Putamen (tissue), 1 donor: ENCODE measurements at places on chromosomes 11 and 22.

DNA sequence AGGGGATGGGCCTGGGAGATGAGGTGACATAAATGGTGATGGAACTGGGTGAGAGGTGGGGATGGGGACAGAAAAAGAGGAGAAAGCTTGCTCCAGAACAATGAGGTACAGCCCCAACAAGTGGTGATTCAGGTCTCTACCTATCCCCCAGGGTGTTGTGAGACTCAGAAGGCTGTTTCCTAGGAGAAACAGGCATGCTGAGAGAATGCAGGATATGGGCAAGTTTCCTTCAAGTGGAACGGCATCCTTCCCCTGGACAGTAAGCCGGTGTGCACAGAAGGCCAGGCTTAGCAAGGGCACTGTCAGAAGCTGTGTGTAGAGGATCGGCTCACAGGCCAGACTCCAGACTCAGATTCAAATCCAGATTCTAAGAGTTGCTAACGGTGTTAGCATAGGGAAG is 34.1 kb upstream of the CRTAM start:
- DNase-seq, result no peak

DNA sequence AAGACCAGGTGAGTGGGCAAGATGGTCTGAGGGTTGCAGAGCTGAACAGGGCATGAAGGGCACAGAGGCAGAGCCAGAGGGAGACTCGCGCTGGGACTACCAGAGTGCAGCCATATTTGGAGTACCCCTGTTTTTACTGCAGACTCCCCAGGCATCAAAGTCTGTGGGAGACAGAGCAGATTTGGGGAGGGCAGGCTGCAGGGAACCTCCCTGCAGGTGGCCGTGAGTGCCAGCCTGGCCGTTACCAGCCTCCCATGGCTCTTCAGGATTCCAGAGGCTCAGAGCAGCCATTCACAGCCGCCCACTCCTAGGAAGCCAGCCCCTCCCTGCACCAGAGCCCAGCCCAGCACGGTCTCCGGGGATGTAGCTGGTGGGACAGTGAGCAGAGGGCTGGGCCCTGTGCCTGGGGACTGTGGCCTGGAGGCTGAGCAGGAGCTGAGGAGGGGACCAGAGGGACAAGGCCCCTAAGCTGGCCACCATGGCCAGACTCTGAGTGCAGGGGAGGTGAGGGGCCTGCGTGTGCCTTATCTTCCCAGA is at the start of gene SEPTIN3:
TSS of gene SEPTIN3 (plus strand) at position 334 of the 537 bp plus-strand sequence. CDS start 2,050 bp downstream, outside the sequence.
- DNase-seq, result no peak

DNA sequence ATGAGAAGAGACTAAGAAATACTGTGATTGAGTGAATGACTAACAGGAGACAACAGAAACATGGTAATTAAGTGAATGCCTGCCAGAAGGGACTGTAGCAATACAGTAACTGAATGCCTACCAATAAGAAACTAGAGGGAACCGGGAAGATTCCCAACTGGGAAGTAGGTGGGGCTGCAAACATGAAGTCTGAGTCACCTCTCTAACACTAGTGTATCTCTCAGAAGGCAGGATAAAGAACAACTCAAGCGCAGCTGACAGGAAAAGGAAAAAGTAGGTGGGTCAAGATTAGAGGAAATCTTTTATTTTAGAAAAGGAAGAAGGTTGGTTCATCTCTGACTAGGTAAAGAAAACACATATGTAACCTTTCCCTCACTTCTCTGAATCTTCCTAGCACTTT is 14.0 kb downstream of the C11orf42 start:
- DNase-seq, result no peak

GRCh38 chr11:75291741-75292140 is 51.2 kb downstream of the TPBGL start:
- DNase-seq, result no peak

DNA sequence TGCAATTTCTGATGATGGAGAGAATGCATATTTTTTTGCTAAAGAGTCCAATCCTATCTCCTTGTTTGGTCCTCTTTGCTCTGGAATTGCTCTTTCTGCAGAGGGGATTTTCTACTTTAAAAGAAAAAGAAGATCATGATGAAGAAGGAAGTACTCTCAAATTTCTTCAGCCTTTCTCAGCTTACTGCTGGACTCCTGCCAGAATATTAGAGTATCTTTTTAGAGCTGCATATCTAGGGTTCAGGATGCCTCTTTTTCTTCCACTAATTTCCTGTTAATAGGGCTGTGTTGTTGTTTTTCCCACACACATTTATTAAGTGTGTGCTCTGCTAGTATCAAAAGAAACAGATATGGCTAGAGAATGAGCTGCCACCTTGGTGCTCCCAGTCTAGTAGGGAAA is 18.2 kb downstream of the UBASH3B start:
- no peak for DNase-seq

DNA sequence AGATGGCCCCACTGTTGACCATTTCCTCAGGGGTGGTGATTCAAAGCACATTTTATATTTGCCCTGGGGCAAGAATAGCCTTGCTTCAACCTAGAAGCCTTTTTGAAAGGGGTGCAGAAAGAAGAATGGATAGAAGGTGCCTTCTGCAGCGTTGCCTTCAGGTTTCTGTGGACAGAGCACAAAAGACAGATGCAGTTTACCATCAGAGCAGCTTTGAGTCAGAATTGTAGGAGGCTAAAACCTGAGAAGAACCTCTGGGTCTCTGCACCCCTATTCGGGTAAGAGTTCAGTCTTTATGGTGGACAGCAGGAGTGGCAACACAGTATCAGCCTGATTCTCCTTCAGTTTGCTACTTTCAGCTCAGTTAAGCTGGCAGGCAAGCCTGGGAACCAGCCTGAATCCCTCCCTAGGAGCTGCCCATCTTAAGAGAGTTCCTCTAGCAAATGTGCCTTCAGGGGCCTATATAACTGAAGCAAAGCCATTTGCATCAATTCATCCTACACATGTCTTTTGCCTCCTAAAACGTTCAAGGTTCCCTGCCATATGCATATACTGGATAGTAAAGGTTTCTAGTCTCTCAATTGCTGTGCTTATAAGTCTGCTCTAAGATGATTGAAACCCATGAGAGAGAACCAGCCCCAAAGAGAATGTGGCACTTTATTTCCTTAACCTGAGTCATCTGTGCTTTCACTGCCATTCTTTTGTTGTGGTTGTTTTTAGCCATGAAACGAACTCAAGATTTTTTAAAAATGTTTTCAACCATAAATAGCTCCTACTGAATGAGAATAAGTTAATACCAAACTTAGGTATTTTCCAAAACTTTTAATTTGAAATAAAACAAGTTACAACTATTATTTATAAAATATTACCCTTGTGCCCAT is 123.0 kb downstream of the TRIM44 start:
- DNase-seq, result no peak

- no peak for DNase-seq
These were observed 57.2 kb downstream of the FOLH1 start for GRCh38 chr11:49151211-49151610.

- DNase-seq, result no peak
These were observed 43.7 kb upstream of the SUSD2 start for GRCh38 chr22:24137595-24137994.

GRCh38 chr22:29482253-29482652 is 2.2 kb downstream of the NEFH start:
- DNase-seq, result no peak

DNA sequence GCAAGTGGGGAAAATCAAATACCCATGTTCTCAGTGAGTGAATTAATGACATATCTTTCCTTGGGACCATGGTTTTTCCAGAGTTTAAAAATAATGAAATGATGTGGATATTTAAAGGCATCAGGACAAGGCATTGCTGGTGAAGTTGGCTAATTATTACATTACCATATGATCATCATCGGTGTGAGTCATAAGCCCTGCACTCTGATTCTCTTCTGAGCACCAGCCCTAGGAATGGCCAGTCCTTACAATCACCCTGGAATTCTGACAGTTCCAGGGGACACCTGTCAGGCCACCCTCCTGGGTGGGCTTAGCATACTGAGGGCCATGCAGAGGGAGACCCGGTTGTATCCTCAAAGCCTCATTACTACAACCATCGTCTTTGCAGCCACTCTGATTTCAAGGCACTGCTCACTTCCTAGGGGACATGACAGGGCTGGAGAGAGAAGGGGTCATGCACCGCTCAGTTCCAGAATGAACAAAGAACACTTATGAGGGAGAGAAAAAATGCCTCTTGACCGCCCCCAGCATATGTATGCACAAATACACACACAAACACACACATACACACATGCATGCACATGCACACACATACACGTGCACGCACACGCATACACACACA is 365.0 kb downstream of the MIAT start:
- DNase-seq, result no peak

GRCh38 chr11:109785714-109786113 is 307.5 kb upstream of the ZC3H12C start:
- no peak for DNase-seq

DNA sequence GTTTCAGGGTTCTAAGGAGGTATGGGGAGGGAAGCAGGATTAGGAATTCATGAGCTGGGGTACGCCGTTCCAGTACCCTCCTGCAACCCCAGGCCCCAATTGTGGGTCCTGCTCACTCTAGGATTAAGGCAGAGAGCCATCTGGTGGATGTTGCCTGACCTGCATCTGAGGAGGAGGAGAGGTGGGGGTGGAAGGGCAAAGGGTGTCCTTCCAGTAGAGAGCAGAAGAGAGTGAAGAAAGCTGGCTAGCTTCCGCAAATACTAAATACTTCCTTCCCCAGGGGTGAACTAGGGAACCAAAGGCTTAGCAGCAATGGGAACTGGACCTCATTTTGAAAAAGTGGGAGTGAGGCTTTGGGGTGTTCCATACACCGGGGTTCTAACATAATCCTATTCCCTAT is 10.6 kb downstream of the LRRC51 start:
- DNase-seq, result peak; percentile 64

DNA sequence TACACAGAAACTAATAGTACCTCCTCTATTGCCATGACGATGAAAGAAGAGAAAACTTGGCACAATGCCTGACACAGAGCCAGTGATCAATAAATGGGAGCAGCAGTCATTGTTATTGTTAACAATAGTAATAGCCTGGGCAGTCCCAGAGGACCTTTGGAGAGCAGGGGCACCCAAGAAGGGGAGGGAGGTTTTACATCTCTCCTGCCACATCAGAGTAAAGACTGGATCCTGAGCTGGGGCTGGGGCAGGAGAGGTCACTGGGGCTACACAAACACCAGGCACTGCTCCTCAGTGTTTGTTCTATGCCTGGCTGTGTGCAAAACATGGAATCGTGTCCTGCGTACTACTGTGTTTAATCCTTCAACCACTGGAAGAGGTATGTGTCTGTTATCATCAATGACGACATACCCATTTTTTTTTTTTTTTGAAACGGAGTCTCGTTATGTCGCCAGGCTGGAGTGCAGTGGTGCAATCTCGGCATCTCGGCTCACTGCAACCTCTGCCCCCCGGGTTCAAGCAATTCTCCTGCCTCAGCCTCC is 25.0 kb upstream of the CREB3L1 start:
- no peak for DNase-seq

DNA sequence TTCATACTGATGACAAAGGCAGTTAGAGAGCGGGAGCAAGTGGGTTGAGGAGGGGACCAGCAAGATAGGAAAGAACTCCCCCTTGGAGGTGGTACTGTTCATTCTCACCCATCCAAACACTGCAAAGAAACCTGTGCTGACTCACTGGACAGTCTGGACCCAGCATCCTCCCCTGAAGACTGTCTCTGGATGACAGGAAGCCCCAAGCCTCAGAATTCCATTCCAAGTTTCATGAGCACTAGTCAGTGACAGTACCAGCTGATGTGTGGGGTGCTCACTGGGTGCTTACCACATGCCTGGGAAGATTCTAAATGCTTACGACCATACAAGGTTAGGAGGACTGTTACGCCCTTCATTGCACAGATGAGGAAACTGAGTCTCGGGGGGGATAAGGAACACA is 160.9 kb downstream of the IGLL1 start:
- DNase-seq, result no peak

- DNase-seq, result peak; percentile 39
These were observed 24.7 kb downstream of the IL10RA start for GRCh38 chr11:118010738-118011461.

GRCh38 chr22:36374603-36375024 is 13.2 kb downstream of the MYH9 start:
- DNase-seq, result no peak

- no peak for DNase-seq
These were observed 265.4 kb downstream of the MIAT start for GRCh38 chr22:26922806-26923205.

DNA sequence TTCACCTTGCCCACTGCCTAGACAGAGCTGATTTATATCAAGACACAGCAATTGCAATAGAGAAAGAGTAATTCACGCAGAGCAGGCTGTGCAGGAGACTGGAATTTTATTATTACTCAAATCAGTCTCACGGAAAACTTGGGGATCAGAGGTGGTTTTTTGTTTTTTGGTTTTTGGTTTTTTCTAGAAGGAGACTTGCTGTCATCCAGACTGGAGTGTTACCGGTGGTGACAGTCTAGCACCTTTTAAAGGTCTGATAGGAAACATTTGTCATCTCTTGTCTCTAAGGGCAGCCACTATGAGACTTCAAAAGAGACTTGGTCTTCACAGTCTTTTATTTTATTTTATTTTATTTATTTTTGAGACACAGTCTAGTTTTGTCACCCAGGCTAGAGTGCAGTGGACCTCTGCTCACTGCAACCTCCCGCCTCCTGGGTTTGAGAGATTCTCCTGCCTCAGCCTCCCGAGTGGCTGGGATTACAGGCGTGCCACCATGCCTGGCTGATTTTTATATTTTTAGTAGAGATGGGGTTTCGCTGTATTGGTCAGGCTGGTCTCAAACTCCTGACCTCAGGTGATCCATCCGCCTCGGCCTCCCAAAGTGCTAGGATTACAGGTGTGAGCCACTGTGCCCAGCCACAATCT is 19.1 kb downstream of the APOBEC3H start:
- DNase-seq, result no peak

DNA sequence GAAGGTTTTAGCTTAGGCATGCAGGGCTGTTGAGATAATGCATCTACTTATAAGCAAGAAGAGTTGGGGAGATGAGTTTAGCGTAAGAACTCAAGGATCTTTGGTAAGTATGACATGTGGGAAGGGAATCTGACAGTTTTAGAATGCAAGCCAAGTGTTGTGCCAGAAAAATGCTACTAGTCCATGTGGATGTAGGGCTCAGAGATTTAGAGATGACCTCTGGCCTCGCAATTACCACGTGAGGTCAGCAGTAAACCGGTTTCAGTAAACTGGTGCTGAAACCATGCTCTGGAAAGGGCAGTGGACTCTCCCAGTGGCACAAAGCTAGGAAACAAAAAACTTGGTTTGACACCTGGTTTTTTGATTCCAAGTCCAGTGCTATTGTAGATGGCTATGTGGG is 18.9 kb downstream of the MRPL16 start:
- no peak for DNase-seq

DNA sequence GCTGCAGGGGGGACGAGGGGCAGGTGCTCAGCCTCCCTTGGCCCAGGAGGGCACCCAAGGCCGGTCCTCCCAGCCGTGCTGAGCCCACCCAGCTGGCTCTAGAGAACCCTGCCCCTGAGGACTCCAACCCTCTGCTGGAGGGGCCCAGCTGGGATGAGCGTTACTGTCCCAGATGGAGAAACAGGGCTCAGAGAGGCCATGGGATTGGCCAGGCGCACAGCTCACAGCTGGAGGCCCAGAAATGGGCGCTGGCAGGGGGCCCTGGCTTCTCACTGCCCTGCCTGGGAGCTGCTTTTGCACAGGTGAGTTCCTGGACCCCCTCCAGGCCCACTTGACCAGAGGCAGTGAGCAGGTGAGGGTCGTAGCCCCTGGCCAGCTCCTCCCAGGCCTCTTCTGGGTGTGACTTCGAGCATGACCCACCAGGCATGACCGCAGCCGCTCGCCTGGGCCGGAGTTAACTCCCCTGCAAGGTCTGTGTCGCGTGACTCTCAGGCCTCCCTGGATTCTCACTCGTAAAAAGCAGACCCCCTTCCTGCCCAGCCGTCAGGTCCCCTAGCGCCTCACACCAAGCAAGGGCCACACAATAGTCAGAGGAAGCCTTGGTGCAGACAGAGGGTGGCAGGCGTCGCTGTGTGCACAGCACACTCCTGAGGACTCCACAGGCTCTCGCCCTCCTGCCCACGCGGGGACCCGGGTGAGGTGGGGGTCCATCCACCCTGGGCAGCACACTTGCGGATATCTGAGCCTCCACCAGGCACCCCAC is 19.7 kb upstream of the IL17REL start:
- DNase-seq, result no peak
